Spinal cord (tissue), 10 donors: ENCODE measurements at places on chromosomes 3 and 15. TPM values are rescaled to one million over a fixed set of nuclear protein-coding genes. Genes with fewer than 3 reads are reported as not detected.
A peak's percentile ranks its signal among the peaks of the same experiment; 100 is the strongest.

Gene ZDHHC23
- 6.8 TPM for polyA plus RNA-seq

Gene HRG
- not detected for polyA plus RNA-seq

Gene SERPINI2
- 5.8 TPM for polyA plus RNA-seq

Gene VIPR1
- polyA plus RNA-seq = 1.5 TPM

Gene KCNMB2
- 15.3 TPM for polyA plus RNA-seq

Gene SCN5A
- 2.0 TPM for polyA plus RNA-seq

Gene CDHR4
- polyA plus RNA-seq = 0.59 TPM

- no peaks in the 10 kb centered on the region for H3K27me3 ChIP-seq
- H3K36me3 ChIP-seq = peaks cover 29% of the 10 kb centered on the region
- H3K4me1 ChIP-seq = peaks cover 37% of the 10 kb centered on the region
- H3K27ac ChIP-seq = peak overlapping the region; percentile 40
- peak; percentile 50 for DNase-seq
Observed at GRCh38 chr3:129490273-129490675, 38.2 kb upstream of the RHO start.

GRCh38 chr15:78234515-78235040 is at the start of gene ACSBG1:
Gene ACSBG1 (minus strand): TSS chr15:78234565. CDS start chr15:78234501, 64 bp downstream.
- no peak for DNase-seq
- H3K27ac ChIP-seq = peak within 1 kb of the TSS; percentile 82
- peak within 1 kb of the TSS; percentile 21 for H3K4me3 ChIP-seq
- H3K36me3 ChIP-seq = peaks cover 4% of the 10 kb centered on the region
- no peaks in the 10 kb centered on the region for H3K27me3 ChIP-seq

DNA sequence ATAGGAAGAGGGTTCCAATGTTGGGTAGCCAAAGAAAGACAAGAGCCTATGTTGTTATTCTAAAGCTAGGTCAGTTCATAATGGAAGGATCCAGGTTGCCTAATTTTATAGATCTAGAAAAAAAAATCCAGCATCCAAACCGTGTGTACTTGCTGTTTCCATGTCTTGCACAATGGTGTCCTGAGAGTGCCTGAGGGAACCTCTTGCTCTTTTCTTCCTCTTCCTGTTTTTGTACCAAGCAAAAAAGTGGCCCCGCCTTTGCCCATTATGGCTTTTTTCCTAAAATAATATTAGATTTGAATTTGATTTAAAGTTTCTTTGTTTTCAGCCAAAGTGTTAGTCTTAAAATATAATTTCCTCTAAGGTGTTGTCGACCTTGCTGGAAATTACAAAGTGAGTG is 224.4 kb downstream of the RYR3 start:
- H3K27me3 ChIP-seq = no peaks in the 10 kb centered on the region
- no peak for DNase-seq
- no peak overlapping the region for H3K27ac ChIP-seq
- no peak overlapping the region for H3K4me3 ChIP-seq
- H3K36me3 ChIP-seq = no peaks in the 10 kb centered on the region
- no peaks in the 10 kb centered on the region for H3K4me1 ChIP-seq

GRCh38 chr3:89184151-89184995 is 77.0 kb downstream of the EPHA3 start:
- no peak overlapping the region for H3K27ac ChIP-seq
- no peak overlapping the region for H3K4me3 ChIP-seq
- DNase-seq = no peak
- no peaks in the 10 kb centered on the region for H3K36me3 ChIP-seq

GRCh38 chr15:99385865-99386264 is 134.6 kb downstream of the LRRC28 start:
- no peak overlapping the region for H3K4me3 ChIP-seq
- no peak overlapping the region for H3K27ac ChIP-seq
- no peaks in the 10 kb centered on the region for H3K27me3 ChIP-seq
- no peaks in the 10 kb centered on the region for H3K4me1 ChIP-seq

DNA sequence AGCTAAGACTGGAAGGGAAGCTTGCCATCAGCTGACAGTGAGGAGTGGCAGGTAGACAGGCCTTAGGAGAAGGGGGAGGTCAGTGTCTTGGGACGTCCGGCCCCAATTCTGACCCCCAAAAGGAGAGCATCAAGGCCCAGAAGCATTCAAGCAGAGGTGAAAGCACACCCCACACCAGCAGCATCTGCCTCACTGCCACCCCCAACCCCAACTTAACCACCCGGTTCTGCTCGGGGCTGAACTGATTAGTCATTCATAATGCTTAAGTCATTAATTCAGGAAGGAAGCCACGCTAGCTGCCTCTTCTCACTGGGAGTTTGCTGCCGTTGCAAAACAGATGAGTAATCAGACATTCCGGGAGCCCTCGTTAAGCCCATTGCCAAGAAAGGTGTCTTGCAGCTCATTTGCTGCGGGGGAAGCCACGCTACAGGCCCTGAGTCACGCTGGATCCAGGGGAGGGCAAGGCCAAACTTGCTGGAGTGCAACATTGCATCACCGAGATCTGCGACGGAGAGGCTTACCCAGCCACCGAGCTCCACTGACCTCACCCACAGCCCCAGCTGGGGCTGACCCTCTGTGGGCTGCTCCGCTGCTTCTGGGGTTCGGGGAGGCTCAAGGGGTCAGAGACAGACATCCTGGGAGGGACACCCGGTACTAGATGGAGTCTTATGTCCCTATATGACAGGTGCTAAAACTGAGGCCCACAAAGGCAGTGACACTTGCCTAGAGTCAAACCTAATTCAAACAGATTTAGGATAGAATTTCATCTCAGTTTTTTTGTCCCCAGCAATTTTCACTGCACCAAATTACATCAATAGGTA is 46.4 kb upstream of the HES1 start:
- H3K27ac ChIP-seq = no peak overlapping the region
- no peaks in the 10 kb centered on the region for H3K36me3 ChIP-seq
- H3K4me1 ChIP-seq = peaks cover 23% of the 10 kb centered on the region
- no peak overlapping the region for H3K4me3 ChIP-seq

GRCh38 chr3:99969136-99969535 is 145.2 kb downstream of the FILIP1L start:
- H3K36me3 ChIP-seq = no peaks in the 10 kb centered on the region
- no peaks in the 10 kb centered on the region for H3K4me1 ChIP-seq
- H3K27me3 ChIP-seq = no peaks in the 10 kb centered on the region
- no peak for DNase-seq

DNA sequence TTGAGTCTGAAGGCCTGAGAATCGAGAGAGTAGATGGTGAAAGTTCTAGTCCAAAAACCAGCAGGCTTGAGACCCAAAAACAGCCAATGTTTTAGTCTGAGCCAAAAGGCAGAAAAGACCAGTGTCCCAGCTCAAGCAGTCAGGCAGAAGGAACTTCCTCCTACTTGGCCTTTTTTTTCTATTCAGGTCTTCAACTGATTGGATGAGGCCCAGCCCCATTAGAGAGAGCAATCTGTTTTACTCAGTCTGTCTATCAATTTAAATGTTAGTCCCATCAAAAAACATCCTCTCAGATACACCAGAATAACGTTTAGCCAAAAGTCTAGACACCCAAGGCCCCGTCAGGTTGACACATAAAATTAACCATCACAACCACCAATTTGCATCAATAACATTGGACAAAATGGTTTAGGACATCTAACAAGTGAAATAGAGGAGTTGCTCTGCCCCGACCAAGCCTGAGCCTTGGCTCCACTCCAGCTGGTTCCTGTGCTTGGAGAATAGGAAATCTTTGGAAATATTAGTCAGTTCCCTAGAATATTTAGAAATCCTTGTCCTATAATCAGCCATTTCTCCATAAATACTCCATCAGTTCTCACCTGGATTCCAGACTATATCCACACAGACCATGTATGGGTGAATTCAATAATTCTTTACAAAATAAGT is 51.4 kb upstream of the LIPC start:
- H3K27ac ChIP-seq = no peak overlapping the region
- H3K4me3 ChIP-seq = no peak overlapping the region
- H3K27me3 ChIP-seq = no peaks in the 10 kb centered on the region
- no peaks in the 10 kb centered on the region for H3K36me3 ChIP-seq

- H3K36me3 ChIP-seq = peaks cover 26% of the 10 kb centered on the region
- no peak overlapping the region for H3K27ac ChIP-seq
- H3K27me3 ChIP-seq = no peaks in the 10 kb centered on the region
- H3K4me1 ChIP-seq = peaks cover 23% of the 10 kb centered on the region
- DNase-seq = no peak
Observed at GRCh38 chr3:50478051-50478450, 25.4 kb downstream of the CACNA2D2 start.

DNA sequence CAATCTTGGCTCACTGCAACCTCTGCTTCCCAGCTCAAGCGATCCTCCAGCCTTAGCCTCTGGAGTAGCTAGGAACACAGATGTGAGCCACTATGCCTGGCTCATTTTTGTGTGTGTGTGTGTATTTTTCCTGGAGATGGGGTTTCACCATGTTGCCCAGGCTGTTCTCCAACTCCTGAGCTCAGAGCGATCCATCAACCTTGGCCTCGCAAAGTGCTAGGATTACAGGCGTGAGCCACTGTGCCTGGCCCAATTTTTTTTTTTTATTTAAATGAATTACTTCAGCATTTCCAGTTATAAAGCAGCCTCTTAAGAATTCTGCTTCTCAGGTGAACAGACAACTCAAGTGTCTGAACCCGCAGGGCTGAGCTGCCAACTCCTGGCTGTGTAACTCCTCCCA is 20.1 kb upstream of the ST3GAL6 start:
- no peaks in the 10 kb centered on the region for H3K36me3 ChIP-seq
- no peaks in the 10 kb centered on the region for H3K4me1 ChIP-seq
- H3K4me3 ChIP-seq = no peak overlapping the region

DNA sequence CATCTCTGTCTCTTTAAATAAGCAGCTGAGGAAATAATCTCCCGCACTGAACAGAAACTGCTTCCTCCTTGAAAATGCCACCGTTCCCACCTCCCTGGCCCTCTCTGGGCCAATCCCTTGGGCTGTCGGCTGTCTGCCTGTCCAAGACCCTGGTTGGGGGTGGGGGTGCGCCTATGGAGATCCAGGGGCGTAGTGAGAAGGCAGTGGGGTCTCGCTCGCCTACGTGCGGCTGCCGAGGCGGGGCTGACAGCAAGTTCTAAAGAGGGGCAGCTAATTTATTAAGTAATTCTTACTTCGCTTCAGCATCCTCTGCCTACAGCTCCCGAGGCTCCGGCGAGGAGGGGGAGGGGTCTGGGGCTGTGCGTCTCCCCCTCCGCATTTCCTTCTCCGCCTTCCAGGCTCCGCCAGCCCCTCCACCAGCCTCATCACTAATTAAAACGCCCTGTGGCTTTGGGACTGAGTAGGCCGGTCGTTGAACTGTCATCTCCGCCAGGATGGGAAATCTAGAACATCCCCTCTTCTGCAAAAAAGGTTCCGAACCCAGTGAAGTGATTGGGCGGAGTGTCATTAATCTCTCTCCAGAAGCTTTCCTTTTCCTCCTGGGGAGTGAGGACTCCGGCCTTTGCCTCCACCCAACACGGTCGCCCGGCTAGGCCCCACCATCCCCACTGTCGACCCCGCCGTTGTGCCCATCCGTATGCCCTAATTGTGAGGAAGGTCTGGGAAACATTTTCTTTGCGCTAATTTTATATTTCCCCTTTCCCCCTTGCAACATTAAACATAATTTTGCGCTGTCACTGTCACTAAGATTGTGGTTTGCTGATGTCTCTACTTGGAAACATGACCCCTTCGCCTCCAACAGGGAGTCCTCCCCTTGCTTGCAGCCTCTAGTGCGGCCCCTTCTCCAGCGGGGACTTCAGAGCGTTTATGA is 16.9 kb downstream of the NR2F2 start:
- peak overlapping the region; percentile 88 for H3K4me3 ChIP-seq
- peaks cover 64% of the 10 kb centered on the region for H3K4me1 ChIP-seq
- no peak for DNase-seq
- peak overlapping the region; percentile 89 for H3K27ac ChIP-seq
- peaks cover 24% of the 10 kb centered on the region for H3K36me3 ChIP-seq

DNA sequence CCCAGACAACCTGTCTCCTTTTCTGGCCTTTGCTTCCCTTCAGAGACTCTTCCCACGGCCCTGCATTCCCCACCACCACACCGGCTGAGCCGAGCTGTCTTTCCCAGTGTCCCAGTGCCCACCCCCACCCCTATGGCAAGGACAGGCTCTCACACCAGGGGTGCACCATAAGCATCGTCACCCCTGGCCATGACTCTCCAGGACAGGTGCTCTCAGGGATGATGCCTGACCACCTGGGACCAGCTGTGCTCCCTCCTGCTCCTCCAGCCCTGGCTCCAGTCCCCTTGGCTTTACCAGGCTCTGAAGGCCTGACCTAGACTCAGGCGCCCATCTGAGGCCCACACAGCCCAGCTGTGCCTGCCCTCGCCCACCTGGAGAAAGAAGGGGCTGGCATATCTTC is 17.6 kb upstream of the SEMA3F start:
- peaks cover 56% of the 10 kb centered on the region for H3K4me1 ChIP-seq
- H3K27me3 ChIP-seq = no peaks in the 10 kb centered on the region
- H3K27ac ChIP-seq = no peak overlapping the region

- no peak overlapping the region for H3K27ac ChIP-seq
- no peaks in the 10 kb centered on the region for H3K4me1 ChIP-seq
- no peak overlapping the region for H3K4me3 ChIP-seq
- H3K36me3 ChIP-seq = peaks cover 35% of the 10 kb centered on the region
- no peak for DNase-seq
Observed at GRCh38 chr15:90970274-90970673, 15.6 kb downstream of the RCCD1 start.

DNA sequence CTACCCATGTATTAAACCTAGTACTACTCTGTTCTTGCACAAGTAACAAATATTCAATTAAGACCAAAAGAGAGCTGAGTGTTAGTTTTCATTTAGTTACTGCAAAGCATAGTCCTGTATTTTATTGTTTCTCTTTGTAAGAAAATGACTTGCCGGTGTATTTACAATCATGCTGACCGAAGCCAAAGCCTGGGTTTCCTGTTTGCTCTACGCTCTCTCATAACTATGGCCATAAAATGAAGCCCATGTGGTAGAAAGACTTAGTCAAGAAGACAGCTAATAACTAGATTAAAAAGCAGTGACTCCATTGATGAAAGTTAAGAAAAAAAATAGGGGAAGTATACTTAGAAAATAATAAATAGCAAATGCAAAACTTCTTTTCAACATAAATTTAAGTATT is 479.9 kb downstream of the CNTN4 start:
- no peak overlapping the region for H3K4me3 ChIP-seq
- no peak overlapping the region for H3K27ac ChIP-seq
- DNase-seq = no peak

- H3K4me3 ChIP-seq = no peak overlapping the region
- H3K27me3 ChIP-seq = no peaks in the 10 kb centered on the region
- DNase-seq = no peak
- peaks cover 15% of the 10 kb centered on the region for H3K36me3 ChIP-seq
- no peak overlapping the region for H3K27ac ChIP-seq
Observed at GRCh38 chr15:42267286-42267685, 5.7 kb upstream of the GANC start.

- peaks cover 3% of the 10 kb centered on the region for H3K4me1 ChIP-seq
- peaks cover 13% of the 10 kb centered on the region for H3K36me3 ChIP-seq
- H3K27me3 ChIP-seq = peaks cover 2% of the 10 kb centered on the region
- peak; percentile 47 for DNase-seq
- peak overlapping the region; percentile 52 for H3K27ac ChIP-seq
Observed at GRCh38 chr3:101850246-101851051, 1.1 kb downstream of the NFKBIZ start.
